ENCODE measurements at places on chromosomes 13 and 19.

DNA sequence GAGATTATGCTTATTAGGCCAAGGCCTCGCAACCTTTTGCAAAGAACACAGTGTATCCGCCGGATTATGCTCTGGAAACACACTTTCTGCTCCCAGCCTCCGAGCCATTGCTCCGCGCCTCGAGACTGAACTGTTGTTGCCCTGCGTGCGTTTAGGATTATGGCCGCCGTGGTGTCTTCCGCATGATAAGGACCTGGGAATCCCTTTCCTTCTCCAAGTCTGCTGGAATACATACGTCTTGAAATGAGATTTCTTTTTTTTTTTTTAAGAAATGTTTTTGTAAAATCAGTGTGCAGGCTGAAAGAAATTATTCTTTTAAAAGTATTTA, 89.8 kb upstream of the SOX1 start:
- no peak for DNase-seq

DNA sequence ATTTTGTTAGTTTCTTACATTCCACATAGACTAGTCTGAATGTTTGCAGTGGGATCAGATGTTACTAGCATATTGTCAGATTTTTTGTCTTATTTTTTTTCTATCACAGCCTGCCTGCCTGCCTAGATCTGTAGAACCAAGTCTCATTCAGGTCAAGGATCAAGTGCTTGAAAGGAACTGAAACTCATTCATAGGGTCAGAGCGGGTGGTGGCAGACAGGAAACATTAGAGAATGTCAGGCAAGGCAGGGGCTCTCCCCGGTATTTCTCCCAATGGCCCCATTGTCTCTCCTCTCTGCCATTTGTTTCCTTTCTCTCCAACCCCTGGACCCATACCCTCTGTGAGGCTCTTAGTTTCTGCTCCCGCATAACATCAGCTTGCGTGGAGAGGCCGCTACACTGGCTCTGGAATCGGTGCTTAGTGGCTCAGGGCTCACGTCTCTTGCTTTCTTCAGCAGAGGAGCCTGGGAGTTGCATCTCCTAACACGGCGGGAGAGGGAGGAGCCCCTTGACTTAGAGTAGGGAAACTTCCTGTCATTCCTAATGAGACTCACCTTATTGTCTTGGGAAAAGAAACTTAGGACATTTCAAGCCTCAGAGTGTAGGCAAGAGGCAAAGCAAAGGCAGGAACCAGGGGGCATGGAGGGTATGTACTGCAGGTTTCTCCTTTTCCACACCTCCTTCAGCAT, 35.6 kb upstream of the SPATA13 start:
- DNase-seq, result no peak

GRCh38 chr13:104414771-104415170, 1348.6 kb upstream of the SLC10A2 start:
- no peak for DNase-seq

DNA sequence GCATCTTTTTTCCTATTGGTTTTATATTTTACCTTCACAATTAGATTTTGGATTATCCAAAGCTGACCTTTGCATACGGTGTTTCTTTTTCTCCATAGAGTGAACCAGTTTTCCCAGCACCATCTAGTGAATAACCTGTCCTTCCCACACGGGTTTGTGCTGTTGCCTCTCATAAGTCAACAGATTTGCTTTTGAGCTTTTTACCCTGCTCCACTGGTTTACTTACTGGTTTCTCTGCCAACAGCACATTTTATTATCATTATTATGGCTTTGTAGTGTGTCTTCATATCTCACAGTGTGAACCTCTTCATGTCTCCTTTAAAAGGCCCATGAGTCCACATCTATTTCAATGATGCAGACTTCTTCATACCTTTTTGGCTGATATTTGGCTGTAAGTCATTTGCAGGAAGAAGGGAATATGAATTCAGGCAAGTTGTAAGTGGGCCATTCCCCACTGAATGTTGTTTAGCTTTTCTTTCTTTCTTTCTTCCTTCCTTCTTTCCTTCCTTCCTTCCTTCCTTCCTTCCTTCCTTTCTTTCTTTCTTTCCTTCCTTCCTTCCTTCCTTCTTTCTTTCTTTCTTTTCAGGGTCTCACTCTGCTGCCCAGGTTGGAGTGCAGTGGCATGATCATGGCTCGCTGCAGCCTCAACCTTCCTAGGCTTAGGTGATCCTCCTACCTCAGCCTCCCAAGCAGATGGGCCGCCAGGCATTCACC, 86.8 kb downstream of the TM9SF2 start:
- DNase-seq, result no peak

DNA sequence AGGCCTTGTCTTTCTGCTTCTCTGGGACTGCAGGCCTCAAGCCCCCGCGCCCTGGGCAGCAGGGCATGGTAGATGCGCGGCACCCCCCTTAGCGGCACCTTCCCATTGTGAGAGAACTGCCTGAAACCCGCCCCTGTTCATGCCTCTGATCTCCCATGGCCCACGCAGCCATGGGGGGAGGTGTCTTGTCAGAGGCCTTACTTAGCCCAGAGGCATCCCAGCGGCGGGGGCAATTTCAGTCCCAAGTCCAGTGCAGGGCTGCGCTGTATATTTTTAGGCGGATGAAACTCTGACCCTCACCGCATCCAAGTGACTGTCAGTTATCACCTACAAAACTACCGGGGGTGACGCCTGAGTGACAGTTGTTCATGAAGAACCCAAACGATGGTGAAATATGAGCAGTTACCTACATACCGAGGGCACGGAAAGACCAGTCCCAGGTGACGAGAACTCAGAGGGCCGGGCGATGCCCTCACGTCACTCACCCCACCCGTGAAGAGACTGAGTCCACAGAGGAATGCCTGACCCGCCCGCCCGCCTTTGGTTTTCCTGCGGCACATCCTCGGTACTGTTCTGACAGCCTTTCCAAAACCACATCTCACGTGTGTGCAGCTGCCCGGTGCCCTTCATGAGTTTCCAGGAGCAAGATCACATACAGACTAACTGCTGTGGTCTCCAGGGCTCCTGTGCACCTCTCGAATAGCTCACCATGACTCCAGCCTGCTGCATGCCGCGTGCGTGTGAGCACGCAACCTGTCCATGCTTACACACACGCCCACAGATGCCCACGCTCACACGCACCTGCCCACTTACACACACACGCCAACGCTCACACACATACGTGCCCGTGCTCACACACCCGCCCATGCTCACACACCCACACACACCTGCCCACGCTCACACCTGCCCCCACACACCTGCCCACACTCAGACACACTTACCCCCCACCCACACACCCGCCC, 14.4 kb downstream of the IL17D start:
- no peak for DNase-seq

DNA sequence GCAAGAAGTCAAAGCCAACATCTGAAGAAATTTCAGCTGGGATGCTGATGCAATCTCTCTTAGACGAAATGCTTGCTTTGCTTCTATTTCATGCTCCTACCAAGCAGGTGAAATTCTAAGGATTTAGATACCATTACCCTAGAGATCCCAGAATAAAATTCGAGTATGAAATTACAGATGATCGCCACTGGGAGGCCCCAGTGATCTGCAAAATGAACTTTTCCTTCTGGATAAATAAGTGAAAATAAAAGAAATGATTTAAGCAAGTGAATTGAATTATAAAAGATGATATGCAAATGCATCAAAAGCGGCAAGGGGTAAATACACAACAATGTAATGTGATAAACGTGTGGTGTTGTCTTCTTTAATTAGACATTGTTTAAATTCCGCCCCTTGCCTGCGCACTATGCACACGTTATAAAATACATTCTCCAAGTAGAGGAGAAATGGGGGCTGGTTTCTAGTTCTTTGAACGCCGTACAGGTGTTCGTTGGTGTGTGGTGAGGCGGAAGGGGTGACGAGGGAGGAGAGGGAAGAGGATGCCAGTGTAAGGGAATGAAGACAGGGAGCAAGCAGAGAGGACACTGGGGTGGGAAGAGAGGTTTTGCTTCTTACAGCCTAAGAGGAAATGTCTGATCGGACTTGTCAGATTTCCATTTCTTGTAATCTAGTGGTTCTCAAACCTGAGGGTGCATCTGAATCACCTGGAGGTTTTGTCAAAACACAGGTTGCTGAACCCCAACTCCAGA, 58.0 kb downstream of the ERCC5 start:
- DNase-seq, result no peak

GRCh38 chr13:39998166-39998565, 342.7 kb downstream of the COG6 start:
- DNase-seq, result no peak

DNA sequence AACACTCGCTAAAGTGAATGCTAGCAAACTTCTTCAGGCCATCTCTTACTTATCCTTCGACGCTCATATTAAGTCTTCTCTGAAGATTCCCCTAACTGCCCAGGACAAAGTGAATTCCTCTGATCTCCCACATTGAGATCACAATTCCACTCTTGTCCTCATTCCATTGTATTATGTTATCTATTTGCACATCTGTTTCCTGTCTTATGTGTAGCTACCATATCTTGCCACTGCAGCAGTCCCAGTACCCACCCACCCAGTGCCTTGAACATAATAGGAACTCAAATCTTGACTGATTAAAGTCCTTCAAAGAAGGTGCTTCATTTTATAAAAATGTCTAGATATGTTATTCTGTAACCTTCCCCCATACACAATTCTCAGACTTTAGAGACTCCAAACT, 702.3 kb downstream of the DIAPH3 start:
- DNase-seq, result no peak

DNA sequence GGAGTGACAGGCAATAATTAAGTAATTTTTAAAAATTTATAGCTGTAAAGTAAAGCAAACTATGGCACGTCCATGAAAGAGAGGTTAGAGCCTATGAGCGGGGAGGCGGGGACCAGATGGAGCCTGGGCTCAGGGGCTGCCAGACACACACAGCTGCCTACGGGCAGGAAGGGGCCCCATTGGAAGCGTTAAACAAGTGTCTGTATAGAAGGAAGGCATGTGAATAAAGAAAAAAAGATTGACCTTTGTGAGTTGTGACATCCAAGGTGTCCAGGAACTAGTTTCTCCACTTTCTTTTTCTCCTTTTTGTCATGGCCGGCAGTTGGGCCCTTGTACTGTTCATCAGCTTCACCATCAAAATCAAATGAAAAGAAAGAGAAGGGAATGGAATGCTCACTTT, 56.8 kb downstream of the LRCH1 start:
- DNase-seq, result no peak

DNA sequence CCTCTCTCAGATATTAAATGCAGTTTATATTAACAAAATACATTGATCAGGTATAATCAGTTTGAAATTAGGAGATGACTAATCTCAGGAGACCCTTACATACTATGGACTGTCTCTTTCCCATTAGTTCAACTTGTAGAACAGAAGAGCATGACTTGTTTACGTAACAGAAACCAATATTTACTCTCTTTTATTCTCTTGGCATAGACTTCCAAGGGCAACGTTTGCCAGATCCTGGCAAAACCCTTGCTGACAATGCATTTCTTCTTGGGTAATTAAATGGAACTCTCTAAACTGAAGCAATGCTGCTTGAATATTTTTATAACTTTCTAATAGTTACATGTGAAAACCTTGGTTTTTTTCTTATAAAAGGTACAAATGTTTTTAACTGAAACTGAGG, 68.3 kb upstream of the MYO16 start:
- DNase-seq, result no peak

GRCh38 chr13:110349239-110349638, 42.2 kb downstream of the COL4A2 start:
- DNase-seq, result no peak

DNA sequence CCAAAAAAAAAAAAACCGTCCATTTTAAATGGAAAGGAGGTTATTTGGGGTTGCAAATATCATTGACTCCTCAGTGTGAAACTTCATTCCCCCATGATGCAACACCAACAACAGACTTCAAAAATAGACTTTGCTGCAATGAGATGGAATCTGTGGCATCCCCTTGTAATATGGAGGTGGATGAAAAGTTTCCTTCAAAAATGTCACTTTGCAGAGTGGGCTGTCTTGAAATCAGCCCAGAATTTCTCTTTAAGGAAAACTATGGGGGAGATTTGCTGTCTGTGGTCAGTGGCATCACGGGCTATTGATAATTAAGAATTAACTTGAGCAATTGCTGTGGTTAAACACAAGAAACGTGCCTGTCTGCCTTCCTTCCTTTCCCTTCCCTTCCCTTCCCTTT, 1.5 kb downstream of the GPR18 start:
- DNase-seq, result peak; percentile 57

DNA sequence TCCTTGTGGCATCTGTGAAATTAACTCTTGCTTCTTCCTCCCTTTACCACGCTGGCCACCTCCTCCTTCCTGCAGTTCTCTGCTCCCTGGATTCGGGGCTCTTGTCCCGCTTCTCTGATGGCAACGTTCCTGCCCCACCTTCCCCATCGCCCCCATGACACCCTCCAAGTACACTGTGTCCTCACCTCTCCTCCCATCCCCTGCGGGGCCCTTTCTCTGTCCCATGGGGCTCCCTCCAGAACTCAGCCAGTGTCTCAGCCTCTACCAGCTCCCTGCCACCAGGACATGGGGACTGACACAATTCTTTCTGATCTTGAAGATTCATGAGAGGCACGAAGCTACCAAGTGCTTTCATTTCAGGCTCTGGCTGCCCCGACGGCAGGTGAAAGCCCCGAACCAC, 9.1 kb downstream of the CARS2 start:
- DNase-seq, result no peak

DNA sequence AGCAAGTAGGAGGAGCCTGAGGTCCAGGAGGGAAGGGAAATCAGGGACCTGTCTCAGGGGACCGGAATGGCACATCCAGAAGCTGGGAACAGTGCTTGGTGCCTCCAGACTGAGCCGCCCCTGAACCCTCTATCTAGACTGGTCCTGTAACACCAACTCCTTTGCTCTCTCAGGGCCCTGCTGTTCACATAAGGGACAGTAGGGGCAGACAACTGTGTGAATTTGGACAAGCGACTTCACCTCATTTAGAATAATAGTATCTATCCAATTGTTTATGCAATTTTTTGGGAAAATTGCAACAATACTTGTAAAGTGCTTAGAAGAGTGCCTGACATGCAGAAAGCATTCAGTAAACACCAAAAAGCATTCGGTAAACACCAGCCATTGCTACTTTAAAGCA, 14.0 kb downstream of the SYMPK start:
- DNase-seq, result no peak

DNA sequence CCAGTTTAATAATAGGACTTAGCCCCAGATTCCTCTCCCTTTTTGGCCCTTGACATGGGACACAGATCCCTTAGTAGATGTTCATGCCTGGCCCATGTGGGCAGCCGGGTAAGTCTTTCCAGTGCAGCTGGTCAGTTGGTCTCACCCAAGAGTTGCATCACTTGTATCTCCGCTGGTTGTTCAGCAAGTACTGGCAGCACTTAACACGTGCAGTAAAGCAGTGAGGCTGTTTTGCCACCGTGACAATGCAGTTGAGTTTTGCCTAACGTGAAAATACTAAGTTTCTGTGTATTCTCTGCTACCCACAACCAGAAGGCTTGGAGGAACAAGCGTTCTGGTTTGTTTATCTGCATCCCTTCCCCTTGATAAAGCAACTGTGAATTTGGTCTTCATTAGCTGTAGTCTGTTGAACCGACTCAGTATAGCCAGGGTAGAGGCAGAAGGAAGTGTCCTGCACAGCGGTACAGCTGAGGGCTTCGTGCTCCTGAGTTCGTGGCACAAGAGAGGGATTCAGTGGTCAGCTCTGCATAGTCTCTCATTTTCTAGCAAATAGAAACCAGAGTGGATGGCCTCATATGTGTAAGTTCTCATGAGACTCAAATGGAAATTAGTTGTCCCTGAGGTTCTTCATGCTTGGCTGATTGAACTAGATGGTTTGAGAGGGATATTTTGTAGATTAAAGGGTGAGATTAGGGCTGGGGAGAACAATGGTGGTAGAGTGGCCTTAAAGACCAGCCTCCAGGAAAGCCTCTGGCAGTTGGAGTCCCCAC, 50.3 kb downstream of the ARHGEF7 start:
- no peak for DNase-seq
